ENCODE measurements at places on chromosomes 11 and 22.

GRCh38 chr11:122319691-122320620 is 203.9 kb upstream of the BLID start:
- DNase-seq, result peak; percentile 26

- DNase-seq, result no peak
These were observed 42.9 kb upstream of the SHISAL1 start for GRCh38 chr22:44355716-44356070.

DNA sequence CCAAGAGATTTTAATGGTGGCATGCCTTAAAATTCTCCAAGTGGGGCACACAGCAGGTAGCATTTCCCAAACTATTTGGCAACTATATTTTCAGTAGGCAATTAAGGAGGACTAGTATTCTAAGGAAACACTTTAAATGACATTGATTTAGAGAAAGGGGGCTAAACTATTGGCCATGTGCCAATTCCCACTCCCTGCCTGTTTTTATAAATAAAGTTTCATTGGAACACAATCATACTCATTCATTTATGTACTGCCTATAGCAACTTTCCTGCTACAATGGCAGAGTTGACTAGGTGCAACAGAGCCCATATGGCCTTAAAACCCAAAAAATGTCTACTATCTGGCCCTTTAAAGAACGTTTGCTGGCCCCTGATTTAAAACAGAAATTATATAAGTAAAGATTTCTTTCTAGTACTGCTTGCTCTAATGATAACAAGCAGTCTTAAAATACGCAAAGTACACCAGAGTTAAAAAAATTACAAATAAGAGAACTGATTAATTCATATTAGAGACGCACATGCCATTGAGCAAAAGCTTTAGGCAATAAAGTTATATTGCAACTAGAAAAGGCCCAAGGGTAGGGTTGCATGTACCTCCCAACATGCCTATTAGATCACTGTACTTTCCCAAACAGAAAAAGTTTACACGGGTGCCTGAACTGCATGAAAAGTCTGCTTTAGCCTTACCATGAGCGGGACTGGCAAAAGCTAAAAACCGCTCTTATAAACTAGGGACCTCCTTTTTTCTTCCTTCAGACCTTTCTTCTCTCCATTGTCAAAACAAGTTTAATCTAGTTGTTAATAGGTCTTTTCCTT is 14.2 kb downstream of the E2F8 start:
- no peak for DNase-seq

DNA sequence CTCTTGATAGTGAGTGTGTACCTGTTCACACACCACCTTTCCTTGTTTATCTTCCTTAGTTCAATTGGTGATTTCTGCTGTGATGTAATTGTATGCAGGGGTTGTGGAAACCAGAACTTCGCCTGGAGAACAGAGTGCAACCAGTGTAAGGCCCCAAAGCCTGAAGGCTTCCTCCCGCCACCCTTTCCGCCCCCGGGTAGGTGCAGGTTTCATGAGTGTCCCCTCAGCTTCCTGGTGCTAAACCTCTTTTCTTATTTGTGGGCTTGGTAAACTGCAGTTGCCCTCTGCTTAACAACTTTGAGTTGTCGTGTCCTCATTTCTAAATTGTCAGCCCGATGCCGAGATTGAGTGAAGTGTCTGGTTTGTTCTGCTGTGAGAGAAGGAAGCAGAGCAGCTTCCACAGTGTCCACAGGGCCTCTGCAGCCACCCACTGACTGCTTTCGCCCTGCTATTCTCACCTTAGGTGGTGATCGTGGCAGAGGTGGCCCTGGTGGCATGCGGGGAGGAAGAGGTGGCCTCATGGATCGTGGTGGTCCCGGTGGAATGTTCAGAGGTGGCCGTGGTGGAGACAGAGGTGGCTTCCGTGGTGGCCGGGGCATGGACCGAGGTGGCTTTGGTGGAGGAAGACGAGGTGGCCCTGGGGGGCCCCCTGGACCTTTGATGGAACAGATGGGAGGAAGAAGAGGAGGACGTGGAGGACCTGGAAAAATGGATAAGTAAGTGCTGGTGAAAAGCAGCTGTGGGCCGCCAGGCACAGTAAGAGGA is 7.1 kb upstream of the GAS2L1 start:
- no peak for DNase-seq

- DNase-seq, result no peak
These were observed 61.7 kb downstream of the ETS1 start for GRCh38 chr11:128525411-128526243.

DNA sequence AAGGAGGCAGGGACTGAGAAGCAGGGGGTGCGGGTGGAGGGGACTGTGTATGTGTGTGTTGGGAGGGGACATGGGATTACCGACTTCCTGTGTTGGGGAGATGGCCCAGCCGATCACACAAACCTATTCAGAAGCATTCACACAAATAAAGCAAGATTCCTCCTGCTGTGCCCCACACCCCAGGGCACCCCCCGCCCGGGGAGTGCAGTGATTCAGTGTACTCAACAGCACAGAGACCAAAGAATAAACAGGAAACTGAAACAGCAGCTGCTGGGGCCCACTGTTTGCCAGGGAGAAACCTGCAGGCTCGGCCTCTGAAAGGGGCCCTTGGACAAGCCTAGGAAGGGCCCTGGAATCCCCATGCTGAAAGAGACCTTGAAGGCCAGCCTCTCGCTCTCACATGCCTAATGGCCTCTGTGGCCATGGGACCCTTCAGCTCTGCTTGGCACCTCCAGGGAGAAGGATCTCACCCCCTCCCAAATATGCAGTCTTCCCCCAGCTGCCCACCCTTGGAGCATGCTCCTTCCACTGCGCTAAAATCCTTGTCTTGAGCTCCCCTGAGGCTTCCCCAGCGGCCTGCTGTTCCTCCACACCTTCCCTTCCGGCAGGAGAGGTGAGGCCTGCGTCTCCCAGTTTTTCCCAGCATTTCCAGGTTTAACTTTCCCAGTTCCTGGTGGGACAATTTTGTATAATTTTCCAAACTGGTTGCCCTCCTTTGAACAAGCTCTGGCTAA is 72.9 kb downstream of the CSNK2A3 start:
- no peak for DNase-seq

- no peak for DNase-seq
These were observed 546.9 kb downstream of the MIAT start for GRCh38 chr22:27204280-27204679.

DNA sequence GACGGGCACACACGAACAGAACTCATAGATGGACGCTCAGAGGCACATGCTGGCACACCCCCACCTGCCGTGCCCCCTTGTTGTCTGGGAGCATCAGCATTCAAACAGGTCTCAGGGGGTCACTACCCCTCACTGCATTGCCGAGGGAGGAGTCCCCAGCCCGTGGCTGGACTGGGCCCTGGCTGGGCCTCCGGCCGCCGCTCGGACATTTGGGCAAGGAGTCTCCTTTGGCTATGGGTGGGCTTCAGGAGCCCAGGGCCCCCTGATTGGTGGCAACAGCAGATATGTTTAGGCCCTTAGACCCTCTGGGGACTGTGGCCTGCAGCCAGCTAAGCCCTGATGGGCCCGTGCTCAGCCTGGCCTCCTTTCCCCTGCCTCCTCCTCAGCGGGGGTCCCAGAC is 41.9 kb downstream of the FLRT1 start:
- DNase-seq, result no peak

GRCh38 chr11:116721988-116722387 is 50.8 kb downstream of the BUD13 start:
- no peak for DNase-seq

GRCh38 chr22:45831394-45831793 is 145.6 kb downstream of the WNT7B start:
- DNase-seq, result no peak

DNA sequence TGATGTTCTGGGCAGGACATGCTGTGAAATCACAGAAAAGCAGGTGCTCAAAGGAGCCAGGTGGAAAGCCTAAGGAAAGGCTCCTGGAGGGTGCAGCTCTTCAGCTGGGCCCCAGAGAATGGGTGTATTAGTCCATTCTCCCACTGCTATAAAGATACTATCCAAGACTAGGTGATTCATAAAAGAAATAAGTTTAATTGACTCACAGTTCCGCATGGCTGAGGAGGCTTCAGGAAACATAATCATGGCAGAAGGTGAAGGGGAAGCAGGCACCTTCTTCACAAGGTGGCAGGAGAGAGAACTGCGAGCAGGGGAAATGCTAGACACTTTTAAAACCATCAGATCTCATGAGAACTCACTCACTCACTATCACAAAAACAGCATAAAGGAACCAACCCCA is 43.1 kb upstream of the DEUP1 start:
- DNase-seq, result no peak

DNA sequence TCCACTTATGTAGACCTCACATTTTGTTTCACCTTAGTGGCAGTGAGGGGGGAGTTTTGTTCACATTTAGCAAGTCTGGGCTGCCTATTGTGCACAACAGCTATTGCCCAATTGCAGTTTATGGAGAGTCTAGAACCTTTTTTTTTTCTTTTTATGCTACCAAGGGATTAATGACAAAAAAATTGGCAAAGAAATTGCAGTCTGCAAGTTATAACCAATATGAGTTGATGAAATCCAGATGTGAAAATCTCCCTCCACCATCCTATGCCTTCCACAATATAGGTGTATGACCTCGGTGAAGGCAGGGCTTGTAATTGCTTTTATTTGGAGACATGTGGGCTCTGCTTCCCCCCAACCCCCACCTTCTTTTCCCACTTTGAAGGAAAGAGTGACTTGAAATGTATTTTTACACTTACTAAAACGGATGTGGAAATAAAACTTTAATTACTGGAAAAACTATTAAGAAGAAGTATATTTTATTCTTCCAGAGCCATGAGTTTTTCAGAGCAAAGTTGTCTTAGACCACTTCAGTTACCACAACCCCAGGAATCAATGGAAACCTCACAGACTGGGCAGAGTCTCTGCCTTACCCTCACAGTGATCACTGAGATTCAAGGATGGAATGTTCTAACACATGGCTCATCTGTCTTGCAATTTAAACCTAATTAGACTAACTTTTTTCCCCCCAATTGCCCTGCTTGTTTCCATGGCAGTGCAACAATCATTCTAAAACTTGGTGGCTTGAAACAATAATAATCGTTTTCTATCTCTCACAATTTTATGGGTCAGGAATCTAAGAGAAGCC is 120.8 kb upstream of the SLC5A12 start:
- DNase-seq, result no peak

GRCh38 chr11:70032943-70033710 is 45.0 kb upstream of the ANO1 start:
- DNase-seq, result no peak

GRCh38 chr11:68374531-68374930 is 62.1 kb downstream of the LRP5 start:
- no peak for DNase-seq

DNA sequence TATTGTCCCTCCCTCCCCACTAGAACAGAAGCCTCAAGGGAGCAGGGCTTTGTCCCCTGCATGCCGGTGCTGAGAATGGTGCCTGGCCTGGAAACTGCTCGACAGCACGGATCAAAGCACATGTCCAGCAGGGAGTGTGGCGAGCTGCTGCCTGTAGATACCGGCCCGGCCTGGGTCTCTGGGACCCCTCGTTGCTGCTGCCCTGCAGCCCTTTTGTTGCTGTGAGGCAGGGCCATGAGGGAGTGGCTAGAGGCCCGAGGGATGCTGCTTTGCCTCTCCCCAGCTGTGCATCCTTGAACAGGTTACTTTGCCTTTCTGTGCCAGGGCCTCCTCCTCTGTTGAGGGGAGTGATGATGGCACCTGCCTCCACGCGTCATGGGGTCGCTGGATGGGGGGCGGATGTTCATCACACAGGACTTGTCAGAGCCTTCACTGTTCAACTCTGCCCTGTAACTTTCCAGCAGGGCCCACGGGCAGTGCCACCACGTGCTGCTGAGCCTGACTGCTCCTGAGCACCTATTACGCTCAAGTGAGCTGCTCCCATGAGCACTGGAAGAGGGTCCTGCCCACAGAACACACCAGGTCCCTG is 15.3 kb upstream of the PARVG start:
- no peak for DNase-seq

- peak; percentile 63 for DNase-seq
These were observed 1.7 kb downstream of the PDE3B start for GRCh38 chr11:14645015-14645912.

- DNase-seq, result no peak
These were observed 7.3 kb downstream of the KCNJ11 start for GRCh38 chr11:17381156-17381555.

DNA sequence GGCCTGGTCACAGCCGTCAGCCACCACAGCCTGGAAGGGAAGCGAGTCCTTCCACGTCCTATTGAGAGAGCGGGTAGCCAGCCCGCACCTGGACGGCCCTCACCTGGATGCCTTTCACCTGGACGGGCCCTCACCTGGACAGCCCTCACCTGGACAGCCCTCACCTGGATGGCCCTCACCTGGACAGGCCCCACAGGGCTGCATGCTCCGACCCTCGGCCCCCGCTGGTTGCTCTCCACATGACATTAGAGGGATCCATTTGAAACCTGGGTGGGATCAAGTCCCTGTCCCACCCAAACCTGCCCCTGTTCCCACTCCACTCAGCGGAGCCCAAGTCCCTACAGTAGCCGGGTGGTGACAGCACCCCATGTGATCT is 3.7 kb downstream of the C1QTNF6 start:
- no peak for DNase-seq

DNA sequence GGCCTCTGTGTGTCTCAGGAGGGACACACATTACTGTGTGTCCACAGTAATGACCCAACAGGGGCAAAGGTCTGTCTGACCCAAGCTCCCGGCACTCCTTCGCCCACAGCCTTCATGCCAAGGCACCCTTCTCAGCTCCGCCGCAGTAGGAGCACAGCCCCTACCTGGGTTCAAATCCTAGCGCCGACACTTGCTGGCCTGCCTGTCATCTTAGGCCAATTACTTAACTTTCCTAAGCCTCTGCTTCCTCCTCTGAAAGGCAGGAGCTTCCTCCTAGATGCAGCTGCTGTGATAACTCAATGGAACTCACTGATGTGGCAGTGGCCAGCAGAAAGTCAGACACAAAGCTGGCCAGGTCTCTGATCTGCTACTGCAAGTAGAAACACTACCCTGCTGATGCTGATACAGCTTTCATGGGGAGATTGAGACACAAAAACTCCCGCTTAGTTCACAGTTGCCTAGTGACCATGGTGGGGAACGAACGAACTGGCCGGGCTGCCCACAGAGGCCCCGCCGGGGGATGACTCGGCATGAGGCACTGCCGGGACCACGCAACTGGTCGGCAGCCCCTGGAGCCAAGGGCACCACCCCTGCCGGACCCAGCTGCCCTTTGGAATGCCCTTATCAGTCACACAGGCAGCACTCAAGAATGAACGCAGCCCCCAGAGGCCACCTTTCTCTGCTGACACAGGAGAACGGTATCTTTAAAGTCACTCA is 8.1 kb downstream of the EHD1 start:
- DNase-seq, result no peak

- no peak for DNase-seq
These were observed 4.8 kb upstream of the FAR1 start for GRCh38 chr11:13663631-13664071.

- DNase-seq, result no peak
These were observed 36.1 kb downstream of the MMP20 start for GRCh38 chr11:102589047-102589459.

DNA sequence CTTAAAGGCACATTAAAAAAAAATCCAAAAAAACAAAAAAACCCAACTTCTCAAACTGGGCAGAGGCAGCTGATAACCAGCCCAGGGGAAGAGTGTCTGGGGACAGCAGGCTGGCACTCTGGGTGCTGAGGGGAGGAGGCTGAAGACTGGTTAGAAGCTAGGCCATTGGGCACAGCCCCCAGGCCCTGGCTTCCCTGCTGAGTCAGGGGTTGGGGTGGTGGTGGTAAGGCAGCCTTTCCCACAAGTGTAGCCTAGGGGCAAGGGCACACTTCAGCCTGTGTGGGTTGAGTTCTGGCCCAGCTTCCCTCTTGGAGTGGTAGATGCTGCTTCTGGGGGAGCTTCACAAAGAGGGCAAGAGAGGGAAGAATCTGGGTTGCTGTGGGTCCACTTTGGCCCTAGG is 16.3 kb upstream of the ARFGAP3 start:
- no peak for DNase-seq

Data from NCI-H1105 treated with DMSO at 0.1 percent for 48 hours (cell line).